Activated CD8-positive, alpha-beta T cell treated with anti-CD3 and anti-CD28 coated beads for 36 hours (primary cell): ENCODE measurements at places on chromosomes 12 and 14. TPM values are rescaled to one million over a fixed set of nuclear protein-coding genes. Genes with fewer than 3 reads are reported as not detected.

- no peak for DNase-seq
Measured at GRCh38 chr14:89330236-89331002, 86.6 kb downstream of the FOXN3 start.

DNA sequence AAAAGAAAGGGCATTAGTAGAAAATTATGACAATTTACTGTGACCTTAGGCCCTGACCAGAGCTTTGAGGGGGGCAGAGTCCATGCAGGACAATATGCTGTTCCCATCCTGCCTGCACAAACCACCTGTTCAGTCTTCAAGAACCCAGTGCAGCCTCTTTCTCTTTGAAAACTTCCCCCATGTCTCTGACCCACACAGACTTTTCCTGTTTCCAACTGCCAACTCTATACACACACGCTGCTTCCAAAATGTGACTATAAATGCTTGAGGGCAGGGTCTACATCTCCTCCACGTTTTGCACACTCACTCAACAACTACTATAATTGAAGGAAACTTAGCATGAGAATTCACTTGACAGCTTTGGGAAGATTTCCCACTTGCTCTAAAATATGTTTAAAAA is 36.6 kb upstream of the SYCP3 start:
- DNase-seq: no peak

OASL gene
- 11.1 TPM for total RNA-seq

- no peak for DNase-seq
Measured at GRCh38 chr12:15899282-15899870, 11.8 kb upstream of the DERA start.

DNA sequence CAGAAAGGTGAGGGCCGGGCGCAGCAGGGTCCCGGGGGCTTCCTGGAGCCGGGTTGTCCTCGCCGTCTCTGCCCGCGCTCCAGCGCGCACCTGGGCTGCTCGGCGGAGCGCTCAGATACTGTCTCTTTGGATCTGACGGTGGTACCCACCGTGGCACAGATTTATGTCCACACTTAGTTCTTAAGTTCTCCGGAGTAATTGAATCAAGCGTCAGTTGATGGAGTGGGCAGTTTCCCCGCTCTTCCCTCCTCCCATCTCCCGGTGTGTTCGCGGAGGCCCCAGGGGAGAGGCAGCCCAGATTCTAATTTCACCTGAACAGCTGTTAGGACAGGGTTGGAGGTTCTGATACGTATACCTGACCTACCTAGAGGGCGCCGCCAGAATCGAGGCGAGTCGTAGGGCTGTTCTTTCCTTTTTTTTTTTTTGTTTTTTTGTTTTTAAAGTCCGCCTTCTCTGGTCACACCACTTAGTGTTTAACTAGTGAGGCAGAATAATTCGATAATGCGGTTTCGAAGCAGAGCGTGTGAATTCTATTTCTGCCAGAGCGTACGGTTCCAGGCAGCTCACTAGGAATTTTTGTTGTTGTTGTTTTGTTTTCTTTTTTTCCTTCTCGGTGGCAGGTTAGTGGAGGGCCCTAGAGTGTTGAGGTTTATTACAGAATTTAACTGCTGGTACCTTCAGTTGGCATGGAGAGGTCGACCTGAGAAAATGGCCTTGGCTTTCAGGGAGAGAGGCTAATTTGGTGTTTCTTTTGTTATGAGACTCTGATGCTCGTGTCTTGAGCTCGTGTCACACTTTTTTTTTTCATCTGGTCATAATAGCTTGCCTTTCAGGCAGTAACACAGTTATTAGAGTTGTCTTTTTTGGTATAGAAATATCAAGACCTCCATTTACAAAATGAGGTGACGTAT is 22.3 kb upstream of the GNS start:
- DNase-seq: peak; percentile 10

- no peak for DNase-seq
Measured at GRCh38 chr14:104085889-104086201, 345 bp downstream of the ASPG start.

- DNase-seq: no peak
Measured at GRCh38 chr12:46657453-46658411, 168.1 kb downstream of the SLC38A4 start.

GRCh38 chr12:46388427-46389021 is 16.0 kb upstream of the SLC38A2 start:
- no peak for DNase-seq

DNA sequence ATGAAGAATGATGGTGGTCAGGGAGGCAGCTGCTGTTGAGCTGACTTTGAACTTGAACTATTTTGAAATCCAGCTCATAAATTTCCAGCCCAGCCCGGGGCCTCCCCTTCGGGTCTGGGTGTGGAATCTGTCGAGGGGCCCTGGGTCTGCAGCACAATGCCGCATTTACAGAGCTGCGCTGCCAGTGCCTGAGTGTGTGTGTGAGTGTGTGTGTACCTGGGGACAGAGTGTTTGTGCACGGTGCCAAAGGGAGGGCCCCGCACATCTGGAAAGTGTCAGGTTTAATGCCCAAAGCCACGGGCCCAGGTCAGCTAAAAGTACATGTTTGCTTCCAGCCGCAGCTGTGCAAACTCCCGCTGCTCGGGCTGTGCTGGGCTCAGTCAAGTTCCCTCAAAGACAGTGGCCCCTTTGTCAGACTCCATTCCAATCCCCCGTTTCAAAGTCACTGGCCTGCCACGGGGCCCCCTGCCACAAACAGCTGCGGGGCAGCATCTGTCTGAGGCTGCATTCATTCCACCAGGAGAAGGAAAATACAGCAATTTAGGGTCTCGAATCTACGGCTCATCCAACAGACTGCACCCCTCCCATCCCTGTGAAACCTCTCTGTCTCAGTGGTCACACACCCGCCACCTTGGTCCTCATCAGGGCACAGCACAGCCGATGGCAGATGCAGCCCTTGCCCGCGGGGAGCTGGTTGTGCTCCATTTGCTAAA is 16.3 kb upstream of the RFLNA start:
- no peak for DNase-seq

GRCh38 chr14:38727731-38728130 is 375.3 kb downstream of the SEC23A start:
- no peak for DNase-seq

GRCh38 chr12:96452261-96452922 is 37.0 kb upstream of the CFAP54 start:
- no peak for DNase-seq

ASB2 gene
- total RNA-seq: 11.7 TPM

DNA sequence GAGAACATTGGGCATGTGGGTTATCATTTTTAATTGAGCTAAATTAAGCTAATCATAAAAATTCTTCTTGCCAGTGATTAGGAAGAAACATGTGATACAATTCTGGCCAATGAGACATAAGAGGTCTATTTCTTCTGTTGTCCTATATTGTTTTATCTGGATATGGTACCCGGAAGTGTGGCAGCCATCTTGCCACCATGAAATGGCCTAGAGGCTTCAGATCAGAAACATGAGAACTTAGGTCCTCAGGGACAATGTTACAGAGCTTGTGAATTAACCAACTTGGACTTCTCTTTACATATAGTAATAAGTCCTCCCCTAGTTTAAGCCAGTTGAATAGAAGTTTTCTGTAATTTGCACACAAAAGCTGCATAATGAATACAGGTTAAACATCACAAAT is 30.5 kb downstream of the MBIP start:
- no peak for DNase-seq

PARPBP gene
- total RNA-seq: 26.1 TPM

DNA sequence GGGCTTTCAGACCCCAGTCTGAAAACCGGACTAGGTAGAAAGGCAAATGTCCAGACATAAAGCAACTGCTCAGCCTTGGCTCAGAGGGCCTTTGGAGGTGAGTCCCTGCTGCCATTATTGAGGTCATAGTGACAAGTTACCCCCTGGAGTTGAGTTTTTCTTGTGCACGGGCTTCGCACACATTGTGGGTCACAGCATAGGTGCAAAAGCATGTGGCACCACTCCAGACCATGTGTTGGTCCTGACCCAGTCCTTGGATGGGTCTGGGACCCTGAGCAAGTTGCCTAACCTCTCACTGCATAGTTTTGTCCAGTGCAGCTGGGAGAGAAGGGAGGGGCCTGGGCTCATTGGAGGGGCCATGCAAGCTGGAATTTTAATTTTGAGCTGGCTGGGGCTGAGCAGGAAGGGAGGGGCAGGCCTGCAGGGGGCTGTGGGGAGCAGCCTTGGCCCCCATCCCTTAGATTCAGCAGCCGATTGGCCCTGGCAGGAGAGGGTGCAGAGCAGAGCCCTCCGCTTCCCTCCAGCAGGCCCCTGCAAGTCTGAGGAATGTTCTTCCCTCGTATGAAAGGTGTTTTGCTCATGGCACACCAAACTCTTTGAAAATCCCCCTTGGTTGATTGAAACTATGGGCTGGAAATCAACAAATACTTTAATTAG is 4.2 kb upstream of the KRT5 start:
- no peak for DNase-seq

DNA sequence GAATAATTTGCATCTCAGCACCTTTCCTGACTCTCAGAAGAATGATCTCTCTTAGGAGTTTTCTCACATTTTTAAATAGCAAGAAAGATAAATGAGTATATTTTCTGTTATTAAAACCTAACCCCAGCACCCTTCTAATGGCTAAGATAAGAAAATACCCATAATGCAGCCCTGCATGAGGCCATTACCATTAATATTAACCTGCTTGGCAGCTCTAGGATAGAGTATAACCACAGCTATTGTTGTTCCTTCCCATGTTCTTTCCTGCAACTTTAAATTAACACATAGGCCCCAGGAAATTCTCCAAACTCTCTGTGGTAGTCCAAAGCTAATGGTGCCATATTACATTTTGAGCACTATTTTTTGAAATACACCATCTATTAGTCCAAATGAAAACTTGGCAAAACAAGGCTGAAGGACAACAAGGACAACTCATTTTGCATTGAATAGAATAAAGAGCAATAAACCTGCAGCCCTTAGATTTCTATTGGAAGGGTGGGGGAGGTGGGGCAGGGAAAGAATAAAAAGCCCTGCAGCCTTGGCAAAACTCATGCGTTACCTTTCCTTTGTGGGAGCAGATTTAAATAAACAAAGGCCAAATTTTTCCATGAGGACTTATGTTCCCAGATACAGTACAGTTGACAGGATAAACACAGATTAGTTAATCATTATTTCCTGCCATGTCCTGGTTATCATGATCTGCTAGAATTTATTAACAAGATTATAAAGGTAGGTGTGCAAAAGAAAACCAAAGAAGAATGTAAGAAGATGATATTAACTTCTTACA is 46.9 kb downstream of the BTG1 start:
- no peak for DNase-seq

DNA sequence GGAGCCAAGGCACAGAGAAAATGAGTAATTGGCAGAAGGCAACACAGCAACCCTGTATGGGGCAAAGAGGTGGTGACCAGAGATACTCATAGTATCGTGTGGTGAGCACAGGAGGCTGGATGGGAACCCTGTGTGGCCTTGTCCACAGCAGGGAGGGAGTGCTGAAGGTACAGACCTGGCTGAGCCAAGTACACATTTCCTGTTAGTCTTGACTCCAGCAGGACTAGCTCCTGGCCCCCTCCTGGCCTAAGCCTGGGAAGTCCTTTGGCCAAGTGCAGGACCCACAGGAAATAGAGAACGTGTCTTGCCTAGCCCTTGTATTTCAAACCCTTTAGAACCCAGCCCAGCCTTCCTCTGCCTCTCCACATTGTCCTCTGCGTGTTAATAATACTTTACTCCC is 289.8 kb upstream of the PWP1 start:
- no peak for DNase-seq

TSHR gene
- total RNA-seq: not detected

DNA sequence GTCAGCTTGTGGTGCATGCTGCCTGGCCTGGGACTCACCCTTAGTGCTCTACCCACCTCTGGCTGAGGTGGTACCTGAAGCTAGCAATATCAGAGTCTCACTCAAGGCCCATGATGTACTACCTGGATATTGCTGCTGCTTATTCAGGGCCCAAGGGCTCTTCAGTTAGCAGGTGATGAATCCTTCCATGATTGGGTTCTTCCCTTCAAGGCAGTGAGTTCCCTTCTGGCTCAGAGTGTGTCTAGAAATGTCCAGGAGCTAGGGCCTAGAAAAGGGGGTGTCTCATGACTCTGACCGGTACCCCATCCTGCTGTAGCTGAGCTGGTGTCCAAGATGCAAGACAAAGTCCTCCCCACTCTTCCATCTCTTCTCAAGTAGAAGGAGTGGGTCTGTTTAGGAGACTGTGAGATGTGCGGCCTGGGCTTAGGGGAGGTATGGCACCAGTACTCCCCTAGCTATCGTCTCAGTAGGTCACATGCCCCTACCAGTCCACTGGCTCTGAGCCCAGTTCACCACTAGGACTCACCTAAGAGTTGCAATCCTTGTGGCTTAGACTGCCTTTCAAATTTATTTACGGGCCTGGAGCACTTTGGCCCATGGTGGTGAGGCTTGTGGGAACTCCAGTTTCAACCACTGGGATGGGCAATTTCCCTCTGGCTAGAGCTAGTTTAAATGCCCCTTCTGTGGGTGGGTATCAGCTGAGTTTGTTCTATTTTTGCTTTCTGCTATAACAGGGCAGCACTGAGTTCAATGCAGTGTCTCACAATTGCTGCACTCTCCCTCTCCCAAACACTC is 12.2 kb downstream of the PRORP start:
- no peak for DNase-seq

DNA sequence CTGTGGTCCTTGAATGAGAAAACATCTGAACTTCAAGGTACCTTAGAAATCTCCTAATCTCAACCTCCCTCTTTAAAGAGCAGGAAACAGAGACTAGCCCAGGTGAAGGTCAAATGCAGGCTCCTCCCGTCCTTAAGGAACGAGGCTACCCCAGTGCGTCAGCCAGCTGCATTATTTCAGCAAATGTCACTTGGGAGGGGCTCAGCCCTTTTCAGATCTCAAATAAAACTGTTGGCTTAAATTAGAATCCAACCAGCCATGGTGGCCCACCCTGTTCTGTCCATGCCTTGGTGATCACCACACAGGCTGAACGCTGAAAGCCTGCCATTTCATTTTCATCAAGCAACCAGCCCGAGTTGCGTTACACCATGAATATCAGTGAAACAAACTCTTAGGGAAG is 7.0 kb downstream of the SYNE3 start:
- DNase-seq: no peak

KCNH3 gene
- total RNA-seq: 9.1 TPM

GRCh38 chr14:61822458-61822857 is 60.2 kb downstream of the SNAPC1 start:
- DNase-seq: no peak

TMCC3 gene
- 0.11 TPM for total RNA-seq
